Prostate gland (tissue), 2 donors: ENCODE measurements at places on chromosomes 7 and 10. TPM values are rescaled to one million over a fixed set of nuclear protein-coding genes. Genes with fewer than 3 reads are reported as not detected.

DNA sequence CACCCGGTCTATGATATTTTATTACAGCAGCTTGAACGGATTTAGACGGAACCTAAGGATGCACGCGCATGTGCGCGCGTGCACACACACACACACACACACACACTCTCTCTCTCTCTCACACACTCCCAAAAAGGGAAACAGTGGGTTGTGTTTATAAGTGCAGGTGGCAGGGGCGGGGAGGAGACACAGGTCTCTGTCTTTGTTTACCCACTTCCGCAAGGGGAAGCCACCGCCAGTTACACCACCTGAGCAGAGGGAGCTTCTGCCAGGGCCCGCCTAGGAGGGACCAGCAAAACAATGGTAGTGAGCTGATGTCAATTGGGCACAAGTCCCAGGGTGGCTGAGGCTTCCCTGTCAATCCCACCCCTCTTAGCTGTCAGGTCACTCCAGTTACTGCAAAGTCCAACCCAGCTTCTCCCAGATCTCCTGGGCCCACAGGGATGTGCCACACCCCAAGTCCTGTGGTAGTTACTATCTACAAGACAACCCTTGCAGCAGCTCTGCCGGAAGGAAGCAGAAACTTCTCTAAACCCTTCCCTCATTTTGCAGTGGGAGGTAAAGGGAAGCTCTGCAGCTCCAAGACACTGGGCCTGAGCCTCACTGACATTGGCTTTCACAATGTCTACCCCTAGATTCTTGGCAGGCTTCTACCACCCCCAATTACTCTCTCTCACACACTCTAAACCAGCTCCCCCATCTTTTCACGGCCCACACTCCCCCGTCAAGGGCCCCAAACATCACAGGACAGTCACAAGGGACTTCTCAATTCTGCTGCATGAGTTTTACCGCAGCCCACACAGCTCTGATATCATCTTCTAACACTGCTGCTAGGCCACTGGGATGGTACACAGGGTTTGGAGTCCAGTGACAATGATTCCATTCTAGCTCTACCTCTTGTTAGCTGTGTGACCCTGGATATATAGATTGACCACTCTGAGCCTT lies 17.6 kb downstream of the ANXA11 start:
- H3K4me3 ChIP-seq = no peak overlapping the region
- H3K27ac ChIP-seq = peak overlapping the region; percentile 53
- H3K27me3 ChIP-seq = no peaks in the 10 kb centered on the region
- DNase-seq = peak; percentile 55
- no peaks in the 10 kb centered on the region for H3K4me1 ChIP-seq

DNA sequence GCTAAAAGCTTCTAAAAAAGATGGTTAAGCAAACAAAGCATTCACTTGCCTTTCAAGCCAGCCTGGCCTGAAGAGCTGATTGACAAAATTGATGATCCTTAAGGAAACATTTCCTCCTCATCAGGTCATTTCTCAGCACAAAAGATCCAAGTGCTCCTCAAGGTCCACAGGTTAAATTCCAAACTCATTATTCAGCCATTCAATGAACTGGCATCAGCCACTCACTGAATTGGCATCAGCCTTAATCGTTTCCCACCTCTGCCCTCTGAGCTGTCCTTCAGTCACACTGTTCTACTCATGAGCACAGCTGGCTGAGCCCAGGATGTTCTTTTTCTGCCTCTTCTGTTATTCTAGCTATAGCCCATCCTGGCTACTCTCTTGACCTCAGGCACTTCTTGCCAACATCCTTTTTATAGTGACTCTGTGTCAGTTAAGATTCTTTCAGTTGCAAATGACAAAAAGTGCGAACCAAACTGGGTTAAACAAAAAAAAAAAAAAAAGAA lies 147.5 kb downstream of the RAB11FIP2 start:
- no peak overlapping the region for H3K4me3 ChIP-seq
- H3K27me3 ChIP-seq = no peaks in the 10 kb centered on the region
- no peak overlapping the region for H3K27ac ChIP-seq
- no peaks in the 10 kb centered on the region for H3K4me1 ChIP-seq

- no peak for DNase-seq
- H3K4me3 ChIP-seq = no peak overlapping the region
- no peaks in the 10 kb centered on the region for H3K27me3 ChIP-seq
- no peaks in the 10 kb centered on the region for H3K36me3 ChIP-seq
- H3K27ac ChIP-seq = no peak overlapping the region
Observed at GRCh38 chr7:151494298-151495284, 25.1 kb downstream of the RHEB start.

DNA sequence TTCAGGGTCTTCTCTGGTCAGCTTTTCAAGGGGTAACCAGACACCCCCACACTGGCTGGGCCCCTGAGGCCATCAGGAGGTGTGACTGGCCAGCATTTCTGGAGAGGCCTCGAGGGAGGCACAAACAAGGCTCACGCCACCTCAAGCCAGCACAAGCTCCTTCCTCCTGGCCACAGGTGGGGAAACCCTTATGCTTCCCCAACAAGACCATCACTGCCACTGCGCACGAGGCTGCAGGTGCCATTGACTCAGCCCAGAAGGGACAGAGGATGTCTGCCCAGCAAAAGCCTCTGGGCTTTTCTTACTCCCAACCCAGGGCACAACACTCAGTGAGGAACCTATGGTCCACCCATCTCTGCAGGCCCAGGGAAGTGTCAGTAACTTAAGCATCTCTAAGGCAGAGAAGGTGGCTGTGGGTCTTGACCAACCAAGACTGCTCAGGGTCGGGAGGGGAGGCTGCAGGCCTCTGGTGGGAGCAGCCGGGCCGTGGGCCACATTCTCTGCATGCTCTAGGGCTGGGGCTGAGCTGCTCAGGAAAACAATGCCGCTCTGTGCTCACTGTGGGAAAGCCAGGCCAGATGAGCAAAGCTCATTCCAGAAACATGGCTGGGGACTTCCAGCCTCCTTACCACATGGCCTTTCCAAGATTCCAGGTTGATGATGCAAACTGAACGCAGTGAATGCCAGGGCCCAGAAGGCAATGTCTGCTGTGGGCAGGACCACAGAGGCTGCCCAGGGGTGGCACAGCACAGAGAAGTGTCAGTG lies 24.2 kb upstream of the RASSF4 start:
- no peaks in the 10 kb centered on the region for H3K4me1 ChIP-seq
- H3K4me3 ChIP-seq = no peak overlapping the region
- no peaks in the 10 kb centered on the region for H3K27me3 ChIP-seq
- DNase-seq = no peak
- no peak overlapping the region for H3K27ac ChIP-seq

OR2A5 gene
- not detected for total RNA-seq
